ENCODE measurements at places on chromosomes 12 and 14.

GRCh38 chr14:103072595-103073366, 11.2 kb upstream of the LBHD2 start:
- peak; percentile 41 for DNase-seq

DNA sequence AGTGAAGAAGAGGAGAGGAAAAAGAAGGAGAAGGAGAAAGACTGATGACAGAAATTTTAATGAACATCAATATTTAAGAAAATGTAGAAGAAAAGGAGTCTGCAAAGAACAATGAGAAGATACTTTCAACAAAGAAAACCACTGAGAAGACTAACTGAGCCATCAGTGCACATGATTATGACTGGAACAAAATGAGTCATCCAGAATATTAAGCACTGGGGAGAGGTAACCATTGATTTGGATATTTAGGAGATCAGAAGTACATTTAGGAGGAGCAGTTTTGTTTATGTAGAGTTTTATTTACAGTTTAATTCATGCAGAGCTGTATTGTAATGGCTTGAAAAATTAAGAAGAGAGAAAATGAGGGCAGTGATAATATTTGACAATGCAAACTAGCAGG, 159.1 kb downstream of the C12orf50 start:
- DNase-seq: no peak

DNA sequence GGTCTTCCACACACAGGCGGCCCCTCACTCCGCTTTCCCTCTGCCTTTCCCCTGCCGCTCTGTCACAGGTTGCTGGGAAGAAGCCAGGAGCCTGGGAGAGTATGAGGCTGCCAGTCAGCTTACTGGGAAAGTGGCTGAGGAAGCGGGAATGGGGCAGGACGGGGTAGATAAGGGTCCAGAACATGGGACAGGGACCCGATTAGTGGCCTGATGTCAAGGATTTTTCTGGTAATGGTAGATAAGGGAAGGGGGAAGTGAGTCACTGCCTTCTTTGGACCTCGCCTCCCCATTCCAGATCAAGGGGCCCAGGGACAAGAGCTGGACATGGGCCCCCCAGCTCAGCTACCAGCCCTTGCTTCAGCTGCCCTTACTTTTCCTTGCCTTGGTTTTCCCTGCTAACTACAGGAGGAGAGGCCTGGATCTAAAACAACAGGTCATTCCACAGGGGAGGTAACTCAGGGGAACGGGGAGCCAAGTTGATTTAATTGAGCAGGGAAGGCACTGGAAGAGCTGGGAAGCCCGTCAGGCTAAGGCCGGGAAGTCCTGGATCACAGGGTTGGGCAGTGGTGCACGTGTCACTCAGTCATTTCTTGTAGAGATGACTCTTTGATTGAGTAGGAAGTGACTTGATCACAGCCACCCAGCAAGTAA, 3.5 kb upstream of the LPAR5 start:
- no peak for DNase-seq

DNA sequence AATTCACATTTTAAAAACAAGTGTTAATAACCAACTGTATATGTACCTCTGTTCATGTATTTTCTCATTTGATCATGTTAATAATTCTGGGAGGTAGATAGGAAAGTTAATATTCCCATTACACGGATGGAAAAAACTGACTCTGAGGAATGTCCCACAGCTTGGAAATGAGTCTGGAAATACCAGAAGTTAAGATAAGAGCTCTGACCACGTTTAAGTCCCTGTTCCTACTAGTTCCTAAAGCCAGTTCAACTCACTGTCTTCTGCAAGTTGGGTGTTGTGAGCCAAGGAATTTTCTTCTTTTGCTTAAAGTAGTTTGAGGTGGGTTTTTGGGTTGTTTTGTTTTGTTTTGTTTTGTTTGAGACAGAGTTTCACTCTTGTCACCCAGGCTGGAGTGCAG, 104.5 kb downstream of the TMEM30B start:
- no peak for DNase-seq

- DNase-seq: no peak
These were observed 123.7 kb upstream of the TMTC1 start for GRCh38 chr12:29907461-29907860.
